ENCODE measurements at places on chromosomes 6 and 20.

DNA sequence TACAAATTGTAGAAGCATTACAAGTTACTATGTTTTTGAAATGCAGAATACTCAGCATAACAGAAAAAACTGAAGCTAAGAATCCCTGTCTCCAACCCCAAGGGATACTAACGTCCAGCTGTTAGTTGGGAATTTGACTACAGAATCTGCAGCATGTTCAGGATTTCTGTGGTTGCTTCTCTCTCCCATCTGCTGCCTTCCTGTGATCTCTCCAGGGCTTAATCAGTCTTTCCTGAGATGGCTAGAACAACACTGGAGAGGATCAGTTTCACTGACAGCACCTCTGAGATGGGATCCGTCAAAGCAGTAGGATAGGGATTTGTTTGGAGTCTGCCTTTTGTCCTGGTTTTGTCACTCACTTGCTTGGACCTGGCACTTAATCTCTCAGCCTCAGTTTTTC lies 73.3 kb upstream of the NUP153 start:
- DNase-seq: no peak

DNA sequence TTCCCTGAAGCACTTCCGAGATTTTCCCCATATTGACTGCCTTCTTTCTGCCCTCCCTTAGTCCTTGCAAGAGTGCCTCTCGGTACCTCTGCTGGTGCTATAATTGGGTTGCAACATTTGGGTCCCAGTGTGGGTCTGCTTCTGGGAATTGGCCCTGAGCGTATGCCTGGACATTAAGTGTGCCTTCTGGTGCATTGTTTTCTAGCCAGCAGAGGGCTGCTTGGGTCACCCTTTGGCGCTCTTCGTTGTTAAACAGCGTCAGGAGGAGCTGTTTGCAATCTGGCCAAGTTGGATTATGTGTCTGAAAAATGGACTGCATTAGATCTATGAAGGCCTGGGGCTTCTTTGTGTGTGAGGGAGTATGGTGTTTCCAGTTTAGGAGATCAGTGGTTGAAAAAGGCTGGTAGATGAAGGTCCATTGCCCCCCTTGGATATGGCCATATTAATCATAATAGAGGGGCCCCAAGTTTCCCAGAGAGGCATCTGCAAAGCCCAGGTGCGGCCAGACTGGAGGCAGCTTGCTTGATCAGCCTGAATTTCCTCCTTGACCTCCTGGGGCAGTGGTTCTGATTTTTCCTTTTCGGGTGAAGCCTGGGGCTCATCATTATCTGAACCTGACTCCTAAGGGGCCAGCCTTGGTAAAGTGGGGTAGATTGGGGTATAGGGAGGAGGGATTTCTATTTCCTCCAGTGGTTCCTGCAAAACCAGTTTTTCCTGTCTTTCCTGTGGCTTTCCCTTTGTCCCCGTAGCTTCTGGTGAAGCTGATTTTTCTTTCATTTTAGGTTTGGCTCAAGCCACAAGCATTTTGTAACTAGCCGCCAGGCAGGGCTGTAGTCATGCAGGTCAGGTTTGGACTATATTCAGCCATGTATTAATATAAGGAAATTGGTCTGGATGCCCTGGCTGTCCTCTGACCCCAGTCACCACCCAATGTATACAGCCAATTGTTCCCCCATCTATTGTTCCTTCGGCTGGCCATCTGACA lies 85.4 kb upstream of the GPR6 start:
- peak; percentile 7 for DNase-seq

DNA sequence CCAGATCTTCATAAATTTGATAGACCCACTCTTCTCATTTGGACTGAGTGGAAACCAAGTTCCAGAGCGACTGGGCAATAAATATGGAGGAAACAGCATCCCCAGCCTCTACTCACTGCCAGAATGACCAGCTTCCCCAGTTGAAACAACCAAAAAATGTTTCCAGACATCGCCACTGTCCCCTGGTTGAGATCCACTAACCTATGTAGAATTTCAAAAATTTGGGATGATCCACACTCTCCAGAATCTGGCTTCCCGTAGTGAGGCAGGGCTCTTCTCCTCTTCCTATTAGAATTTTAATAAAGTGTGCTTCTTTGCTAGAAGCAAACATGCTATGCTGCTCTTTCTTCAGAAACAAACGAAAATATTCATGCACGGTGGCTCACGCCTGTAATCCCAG lies 287.0 kb upstream of the SUPT3H start:
- DNase-seq: no peak

DNA sequence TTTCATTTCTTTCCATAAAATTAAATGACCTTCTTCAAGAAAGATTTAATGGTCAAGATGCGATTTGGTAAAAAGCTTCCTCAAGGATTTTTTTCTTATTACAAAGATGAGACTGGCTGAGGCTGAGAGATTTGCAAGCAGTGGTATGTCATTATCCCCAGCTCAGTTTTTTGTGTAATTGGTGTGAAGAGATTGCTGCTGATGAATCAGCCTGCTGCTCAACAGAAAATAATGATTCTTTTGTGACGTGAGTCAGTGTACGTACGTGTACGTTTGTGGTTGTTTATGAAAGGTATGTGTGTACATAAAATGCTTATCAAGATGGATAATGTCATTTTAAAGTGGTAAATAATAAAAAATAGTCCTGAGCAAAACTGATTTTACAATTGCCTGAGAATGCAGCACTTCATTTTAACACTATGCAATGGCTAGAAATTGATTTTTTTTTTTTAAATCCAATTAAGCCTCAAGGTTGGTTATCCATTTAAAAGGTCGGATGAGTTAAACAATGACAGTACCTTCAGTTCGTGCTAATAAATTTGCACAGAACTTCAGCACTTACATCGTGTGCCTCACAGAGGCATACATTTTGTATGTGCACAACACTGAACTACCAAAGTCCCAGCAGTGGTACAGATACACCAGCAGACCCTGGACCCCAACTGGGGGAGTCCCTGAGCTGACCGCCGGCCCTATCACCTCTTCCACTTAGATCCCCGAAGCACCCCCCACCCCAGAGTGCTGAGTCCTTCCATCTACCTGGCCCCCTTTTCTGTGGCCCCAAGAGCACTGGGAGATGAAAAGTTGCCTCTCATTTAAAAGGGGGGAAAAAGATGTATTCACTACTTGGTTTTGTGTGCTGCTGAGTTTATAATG lies 9.7 kb upstream of the NPEPL1 start:
- no peak for DNase-seq

- no peak for DNase-seq
Measured at GRCh38 chr6:72461144-72461543, 160.7 kb upstream of the KCNQ5 start.

DNA sequence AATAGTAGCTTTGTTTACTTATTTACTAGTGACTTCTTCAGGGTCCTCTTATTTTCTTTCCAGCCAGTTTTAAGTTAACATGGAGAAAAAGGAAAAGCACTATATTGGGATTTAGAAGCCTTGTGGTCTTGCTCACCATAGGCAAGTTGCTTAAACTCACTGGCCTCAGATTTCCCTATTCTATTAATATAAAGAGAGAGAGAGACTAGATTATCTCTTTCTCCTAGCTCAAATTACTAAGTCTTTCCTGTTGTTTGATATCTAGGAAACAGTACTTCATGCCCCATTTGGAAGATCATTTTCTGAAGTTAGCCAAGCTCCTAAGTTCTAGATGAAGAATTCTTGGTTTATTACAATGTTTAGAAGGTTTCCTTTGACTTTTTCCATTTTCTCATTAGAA lies 32.5 kb downstream of the CTNNBL1 start:
- DNase-seq: no peak

GRCh38 chr6:159262586-159262985 lies 93.4 kb downstream of the FNDC1 start:
- DNase-seq: no peak

GRCh38 chr20:57818418-57819181 lies 108.8 kb upstream of the PMEPA1 start:
- DNase-seq: no peak
